Stimulated activated CD8-positive, alpha-beta memory T cell treated with anti-CD3 and anti-CD28 coated beads, Interleukin-12 subunit alpha, Interleukin-12 subunit beta, amount 100 ng/mL, for 4 hours (primary cell): ENCODE measurements at places on chromosomes 1 and 21.

DNA sequence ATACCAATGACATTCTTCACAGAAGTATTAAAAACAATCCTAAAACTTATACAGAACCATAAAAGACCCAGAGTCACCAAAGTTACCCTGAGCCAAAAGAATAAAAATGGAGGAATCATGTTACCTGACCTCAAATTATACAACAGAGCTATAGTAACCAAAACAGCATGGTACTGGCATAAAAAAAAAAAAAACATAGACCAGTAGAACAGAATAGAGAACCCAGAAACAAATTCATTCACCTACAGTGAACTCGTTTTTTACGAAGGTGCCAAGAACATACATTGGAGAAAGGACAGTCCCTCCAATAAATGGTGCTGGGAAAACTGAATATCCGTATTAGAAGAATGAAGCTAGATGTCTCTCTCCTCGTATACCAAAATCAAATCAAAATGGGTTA is 2.6 kb upstream of the GNG5 start:
- DNase-seq = no peak

DNA sequence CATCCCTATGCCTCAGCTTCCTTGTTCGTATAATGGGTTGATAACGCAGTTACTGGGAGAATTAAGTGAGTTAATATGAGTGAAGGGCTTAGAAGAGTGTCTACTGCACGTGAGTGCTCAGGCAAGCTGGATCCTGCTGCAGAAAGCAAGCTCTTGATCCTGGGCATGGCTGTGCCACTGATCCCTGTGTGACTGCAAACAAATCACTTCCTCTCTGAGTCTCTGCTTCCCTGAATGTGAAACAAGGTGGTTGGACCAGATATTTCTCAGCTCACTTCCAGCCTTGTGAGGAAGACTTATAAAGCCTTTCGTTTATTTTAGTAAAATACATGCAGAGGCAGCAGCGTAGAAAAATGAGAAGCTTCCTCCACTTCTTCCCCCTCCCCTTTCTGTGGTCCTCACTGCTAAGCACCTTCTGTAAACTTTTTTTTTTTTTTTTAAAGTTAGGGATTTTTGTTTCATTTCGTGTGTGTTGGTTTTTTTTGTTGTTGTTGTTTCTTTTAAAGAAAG is 13.8 kb downstream of the PSEN2 start:
- DNase-seq = no peak

- no peak for DNase-seq
Measured at GRCh38 chr1:237120683-237121082, 78.7 kb downstream of the RYR2 start.

- no peak for DNase-seq
Measured at GRCh38 chr1:22611530-22611947, 24.9 kb upstream of the C1QA start.

- DNase-seq = no peak
Measured at GRCh38 chr21:44253832-44254710, 7.6 kb downstream of the DNMT3L start.

- no peak for DNase-seq
Measured at GRCh38 chr21:42586406-42586805, 67.0 kb upstream of the PDE9A start.

DNA sequence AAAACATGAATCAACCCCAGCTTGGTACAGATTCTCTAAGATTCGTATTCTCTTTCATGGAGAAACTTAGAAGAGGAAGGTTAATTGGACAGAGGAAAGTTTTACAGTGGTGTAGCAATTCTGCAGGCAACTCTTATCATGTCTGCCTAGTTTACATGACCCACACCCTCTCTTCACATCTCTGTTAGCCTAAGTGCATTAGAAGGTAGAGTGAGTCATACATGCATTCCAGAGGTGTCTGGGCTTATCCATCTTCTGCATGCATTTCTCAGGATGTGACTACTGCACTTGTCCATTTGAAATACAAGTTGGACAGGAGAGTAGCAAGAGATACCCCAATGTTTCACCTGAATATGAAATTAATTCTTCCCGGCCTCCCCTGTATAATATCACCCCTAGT is 578.4 kb upstream of the NCAM2 start:
- no peak for DNase-seq

DNA sequence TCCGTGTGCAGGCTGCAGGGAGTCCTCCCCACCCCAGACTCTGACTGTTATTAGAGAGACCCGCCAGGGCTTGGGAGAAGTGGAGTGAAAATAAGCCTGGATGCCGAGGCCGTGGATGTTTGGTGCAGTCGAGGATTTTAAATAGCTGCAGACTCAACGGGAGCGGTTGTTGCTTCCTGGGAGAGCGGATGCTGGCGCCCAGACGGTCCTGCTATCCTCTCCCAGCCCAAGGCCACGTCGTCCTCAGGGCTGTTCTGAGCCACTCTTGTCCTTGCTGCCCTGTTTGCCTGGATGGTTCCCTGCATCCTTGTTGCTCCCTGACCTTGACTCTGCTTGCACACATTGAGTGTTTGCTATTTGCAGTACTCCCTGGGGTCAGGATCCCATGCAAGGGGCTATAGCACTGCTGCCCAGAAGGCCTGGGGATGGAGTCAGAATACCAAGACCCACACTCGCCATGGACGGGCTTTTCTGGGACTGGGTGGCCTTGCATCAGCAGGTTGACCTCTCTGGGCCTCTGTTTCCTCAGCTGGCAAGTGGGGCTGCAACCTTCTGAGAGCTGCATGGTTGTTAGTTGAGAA is 205.3 kb upstream of the C1orf174 start:
- DNase-seq = no peak

DNA sequence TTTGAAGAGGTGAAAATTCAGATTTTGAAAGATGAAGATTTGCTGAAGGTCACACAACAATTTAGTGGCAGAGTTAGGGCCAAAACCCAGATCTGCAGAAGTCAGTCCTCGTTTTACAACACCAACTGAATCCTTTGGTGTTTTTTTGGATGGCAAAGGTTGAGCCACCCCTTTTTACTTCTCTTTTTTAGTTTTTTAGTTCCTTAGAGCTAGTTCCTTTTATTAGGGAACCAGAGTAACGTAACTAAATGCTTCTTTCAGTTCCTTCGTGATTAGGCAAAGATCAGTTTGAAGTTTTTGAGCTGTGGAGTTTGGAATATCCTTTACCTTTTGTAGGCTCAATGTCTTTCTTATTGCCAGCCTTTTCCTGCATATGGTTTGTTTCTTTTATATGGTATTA is 67.9 kb upstream of the ARID1A start:
- no peak for DNase-seq

DNA sequence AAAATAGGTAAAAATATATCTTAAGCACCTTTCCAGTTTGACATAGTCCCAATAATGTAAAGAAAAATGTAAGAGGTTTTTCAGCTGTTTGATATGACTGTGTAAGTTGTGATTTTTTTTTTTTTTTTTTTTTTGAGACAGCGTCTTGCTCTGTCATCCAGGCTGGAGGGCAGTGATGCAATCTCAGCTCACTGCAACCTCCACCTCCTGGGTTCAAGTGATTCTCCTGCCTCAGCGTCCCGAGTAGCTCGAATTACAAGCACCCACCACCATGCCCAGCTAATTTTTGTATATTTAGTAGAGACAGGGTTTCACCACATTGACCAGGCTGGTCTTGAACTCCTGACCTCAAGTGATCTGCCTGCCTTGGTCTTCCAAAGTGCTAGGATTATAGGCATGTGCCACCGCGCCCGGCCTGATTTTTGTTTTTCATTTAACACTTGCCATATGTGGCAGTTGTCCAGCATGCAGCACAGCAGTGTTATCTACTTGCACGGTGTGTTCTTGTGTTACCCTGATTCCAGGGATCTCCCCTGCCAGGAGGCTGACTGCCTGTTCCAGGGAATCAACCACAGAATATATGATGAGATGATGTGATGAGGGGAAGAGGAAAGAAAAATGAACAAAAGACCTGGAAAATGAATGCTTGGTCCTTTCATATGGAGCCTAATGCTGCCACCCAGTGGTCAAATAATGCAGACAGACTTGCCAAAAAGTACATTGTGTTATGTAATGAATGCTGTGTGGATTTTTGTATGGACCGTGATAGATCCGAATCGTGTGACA is 79.0 kb downstream of the RAVER2 start:
- DNase-seq = peak; percentile 10

GRCh38 chr1:26020330-26020768 is 1.2 kb upstream of the EXTL1 start:
- DNase-seq = no peak

DNA sequence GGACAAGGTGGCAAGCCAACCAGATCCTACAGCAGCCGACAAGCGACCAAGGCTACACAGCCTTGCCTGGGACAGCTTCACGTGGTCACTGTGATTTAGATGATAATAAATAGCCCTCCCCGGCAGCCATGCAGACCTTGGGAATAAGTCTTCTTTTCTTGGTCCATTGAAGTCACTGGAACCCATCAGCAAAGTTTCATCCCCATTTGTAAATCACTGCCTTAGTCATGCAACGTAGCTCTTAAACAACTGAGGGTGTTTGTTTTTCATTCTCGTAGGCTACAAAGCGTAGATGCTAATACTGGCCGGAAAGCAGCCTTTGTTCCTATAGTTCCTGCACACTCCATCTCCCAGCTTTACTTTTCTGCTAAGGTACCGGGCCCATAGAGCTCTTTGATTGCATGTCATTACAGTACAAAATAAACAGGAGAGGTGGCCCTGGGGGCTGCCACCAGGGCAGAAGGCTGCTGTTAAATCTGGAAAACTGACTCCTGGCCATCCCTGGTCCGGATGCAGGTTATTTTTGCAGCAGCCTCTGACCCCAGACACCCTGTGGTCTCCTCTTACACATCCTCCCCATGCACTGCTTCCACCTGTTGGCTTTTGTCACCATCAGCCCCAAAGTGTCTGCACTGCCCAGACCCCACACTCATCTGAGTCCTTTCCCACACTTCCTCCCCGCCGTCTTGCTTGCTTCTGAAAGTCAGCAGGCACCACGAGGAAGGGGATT is 105.5 kb downstream of the TOMM20 start:
- no peak for DNase-seq

DNA sequence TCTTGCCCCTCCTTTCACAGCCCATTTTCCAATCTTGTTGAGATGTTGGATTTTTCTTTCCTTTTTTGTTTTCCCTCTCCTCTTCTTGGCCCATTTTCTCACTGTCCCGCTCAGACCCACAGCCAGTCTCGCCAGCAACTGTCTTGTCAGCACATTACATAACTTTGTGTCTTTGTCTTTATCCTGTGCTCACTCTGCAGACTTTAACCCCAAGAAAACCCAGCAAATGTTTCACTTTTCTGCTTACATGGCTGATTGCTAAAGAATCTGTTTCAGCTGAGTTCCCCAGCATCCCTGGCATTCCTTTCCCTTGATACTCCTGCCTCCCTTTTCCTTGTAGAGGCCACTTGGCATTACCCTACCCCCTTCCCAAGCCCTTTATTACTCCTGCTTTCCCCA is 74.6 kb downstream of the ZNF648 start:
- DNase-seq = no peak

- DNase-seq = no peak
Measured at GRCh38 chr1:29180497-29181412, 945 bp downstream of the SRSF4 start.

DNA sequence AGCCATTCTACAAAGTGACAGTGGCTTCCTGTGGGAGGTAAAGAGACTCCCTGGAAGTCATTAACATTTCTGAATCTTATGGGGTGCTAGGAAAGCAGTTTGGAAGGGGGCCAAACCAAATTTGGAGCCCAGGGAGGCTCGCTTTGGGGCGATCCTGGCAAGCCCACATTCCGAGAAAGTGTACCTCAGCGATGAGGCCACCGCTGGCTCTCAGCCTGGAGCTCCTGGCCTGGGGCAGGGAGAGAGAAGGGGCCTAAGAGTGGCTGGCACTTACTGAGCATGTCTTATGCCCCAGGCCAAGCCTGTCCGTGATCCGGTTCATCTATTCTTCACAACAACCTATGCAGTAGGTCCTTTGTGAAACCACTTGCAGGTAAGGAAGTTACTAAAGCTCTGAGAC is 98.8 kb downstream of the CCDC185 start:
- no peak for DNase-seq

DNA sequence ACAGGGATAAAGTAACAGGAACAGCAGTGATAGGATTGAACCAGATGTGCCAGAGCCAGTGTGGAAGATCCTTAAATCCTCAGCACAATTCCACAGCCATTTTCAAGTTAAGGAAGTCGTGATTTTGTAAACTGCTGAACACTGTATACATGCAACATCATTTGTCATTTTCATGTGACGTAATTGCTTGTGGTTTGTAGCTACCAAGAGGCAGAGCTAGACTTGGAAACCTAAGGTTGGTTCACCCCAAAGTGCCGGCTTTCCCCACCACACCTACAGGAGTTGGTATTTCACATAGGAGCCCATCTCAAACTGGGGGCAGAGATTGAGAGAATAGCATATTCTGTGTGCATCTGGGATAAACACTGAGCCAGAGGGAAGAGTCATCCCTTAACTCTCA is 113.9 kb downstream of the CAPN8 start:
- DNase-seq = no peak

DNA sequence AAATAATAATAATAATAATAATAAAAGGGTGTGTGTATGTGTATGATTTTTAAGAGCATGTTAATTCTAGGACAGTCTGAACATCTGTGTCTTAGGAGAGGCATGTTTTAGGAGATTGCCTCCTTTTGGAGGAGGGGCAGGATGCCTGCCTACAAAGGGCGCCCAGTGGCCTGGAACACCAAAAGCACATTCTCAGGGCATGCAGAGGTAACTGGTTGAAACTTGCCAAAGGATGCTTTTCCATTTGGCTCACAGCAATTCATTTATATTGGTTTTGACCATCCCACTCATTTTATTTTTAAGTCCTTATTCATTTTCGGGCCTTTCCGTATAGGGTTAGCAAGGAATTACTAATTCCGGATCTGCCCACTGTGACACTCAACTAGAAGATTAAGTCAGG is 21.1 kb upstream of the LAMC2 start:
- DNase-seq = no peak

- no peak for DNase-seq
Measured at GRCh38 chr1:99481391-99481996, 164.4 kb upstream of the PALMD start.

GRCh38 chr1:27755865-27756264 is 17.2 kb upstream of the STX12 start:
- no peak for DNase-seq

DNA sequence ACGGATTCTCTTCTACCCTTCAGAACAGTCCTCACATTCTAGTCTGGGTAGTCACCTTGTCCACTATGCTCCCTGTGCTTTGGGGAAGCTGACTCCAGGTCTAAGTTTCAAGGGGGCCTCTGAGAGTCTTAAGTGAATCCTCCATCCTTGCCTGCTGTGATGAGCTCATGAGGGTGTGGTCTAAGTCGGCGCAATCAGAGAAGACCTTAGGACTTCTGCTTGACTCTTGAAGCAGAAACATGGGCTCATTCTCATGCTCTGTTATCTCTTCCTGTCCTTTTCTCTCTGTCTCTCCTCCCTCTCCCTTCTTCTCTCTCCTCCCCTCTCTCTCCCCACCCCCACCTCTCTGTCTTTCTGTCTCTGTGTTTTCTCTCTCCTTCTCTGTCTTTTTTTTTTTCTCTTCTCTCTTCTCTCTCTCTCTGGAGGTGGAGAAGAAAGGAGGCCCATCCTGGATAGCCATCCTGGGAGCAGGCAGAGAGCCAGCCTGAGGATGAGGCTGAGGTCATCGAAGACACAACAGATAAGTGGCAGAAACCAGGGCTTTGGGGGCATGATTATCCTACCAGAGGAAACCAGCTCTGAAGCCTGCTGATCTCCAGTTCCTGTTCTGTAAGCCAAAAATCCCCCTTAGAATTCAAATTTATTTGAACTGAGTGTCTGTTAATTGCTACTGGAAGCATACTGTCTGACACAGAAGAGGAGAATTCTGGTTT is 245.6 kb downstream of the SIPA1L2 start:
- no peak for DNase-seq
